Ovary (tissue), 10 donors: ENCODE measurements at places on chromosomes 6 and 20.

GRCh38 chr6:91079969-91080368 lies 493.1 kb upstream of the MAP3K7 start:
- H3K36me3 ChIP-seq, result no peaks in the 10 kb centered on the region
- H3K27me3 ChIP-seq, result no peaks in the 10 kb centered on the region
- no peak for DNase-seq
- peaks cover 11% of the 10 kb centered on the region for H3K4me1 ChIP-seq
- H3K27ac ChIP-seq, result no peak overlapping the region
- no peak overlapping the region for H3K4me3 ChIP-seq

GRCh38 chr6:94341173-94341572 lies 921.8 kb upstream of the EPHA7 start:
- no peaks in the 10 kb centered on the region for H3K27me3 ChIP-seq
- H3K27ac ChIP-seq, result no peak overlapping the region
- H3K36me3 ChIP-seq, result no peaks in the 10 kb centered on the region

DNA sequence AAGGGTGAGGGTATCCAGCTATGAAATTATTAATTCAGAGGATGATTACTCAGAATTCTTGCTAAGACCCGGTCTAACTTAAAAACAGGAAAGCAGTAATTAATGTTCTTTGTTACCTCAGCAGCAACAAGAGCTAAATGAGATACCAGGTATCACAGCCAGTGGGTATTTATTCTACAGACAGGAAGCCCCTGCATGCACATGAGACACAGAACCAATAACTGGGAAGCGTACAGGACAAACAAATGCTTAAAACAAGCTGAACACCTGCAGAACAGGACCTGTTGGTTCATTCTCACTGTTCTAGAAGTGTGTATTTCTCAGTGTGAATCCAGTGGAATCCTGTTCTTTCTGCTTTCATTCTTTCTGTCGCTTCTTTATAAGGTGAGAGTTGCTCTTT lies 30.9 kb downstream of the SCML4 start:
- H3K4me3 ChIP-seq, result no peak overlapping the region
- no peaks in the 10 kb centered on the region for H3K4me1 ChIP-seq
- DNase-seq, result no peak

GRCh38 chr6:134873500-134874388 lies 76.2 kb downstream of the ALDH8A1 start:
- no peak overlapping the region for H3K4me3 ChIP-seq
- H3K4me1 ChIP-seq, result no peaks in the 10 kb centered on the region
- no peaks in the 10 kb centered on the region for H3K27me3 ChIP-seq
- no peaks in the 10 kb centered on the region for H3K36me3 ChIP-seq

GRCh38 chr20:10856237-10857015 lies 182.6 kb upstream of the JAG1 start:
- no peak overlapping the region for H3K4me3 ChIP-seq
- DNase-seq, result no peak
- H3K27ac ChIP-seq, result no peak overlapping the region
- no peaks in the 10 kb centered on the region for H3K27me3 ChIP-seq
- H3K4me1 ChIP-seq, result no peaks in the 10 kb centered on the region

GRCh38 chr6:27296106-27296783 lies 15.8 kb downstream of the POM121L2 start:
- no peaks in the 10 kb centered on the region for H3K36me3 ChIP-seq
- no peaks in the 10 kb centered on the region for H3K4me1 ChIP-seq
- H3K4me3 ChIP-seq, result no peak overlapping the region

DNA sequence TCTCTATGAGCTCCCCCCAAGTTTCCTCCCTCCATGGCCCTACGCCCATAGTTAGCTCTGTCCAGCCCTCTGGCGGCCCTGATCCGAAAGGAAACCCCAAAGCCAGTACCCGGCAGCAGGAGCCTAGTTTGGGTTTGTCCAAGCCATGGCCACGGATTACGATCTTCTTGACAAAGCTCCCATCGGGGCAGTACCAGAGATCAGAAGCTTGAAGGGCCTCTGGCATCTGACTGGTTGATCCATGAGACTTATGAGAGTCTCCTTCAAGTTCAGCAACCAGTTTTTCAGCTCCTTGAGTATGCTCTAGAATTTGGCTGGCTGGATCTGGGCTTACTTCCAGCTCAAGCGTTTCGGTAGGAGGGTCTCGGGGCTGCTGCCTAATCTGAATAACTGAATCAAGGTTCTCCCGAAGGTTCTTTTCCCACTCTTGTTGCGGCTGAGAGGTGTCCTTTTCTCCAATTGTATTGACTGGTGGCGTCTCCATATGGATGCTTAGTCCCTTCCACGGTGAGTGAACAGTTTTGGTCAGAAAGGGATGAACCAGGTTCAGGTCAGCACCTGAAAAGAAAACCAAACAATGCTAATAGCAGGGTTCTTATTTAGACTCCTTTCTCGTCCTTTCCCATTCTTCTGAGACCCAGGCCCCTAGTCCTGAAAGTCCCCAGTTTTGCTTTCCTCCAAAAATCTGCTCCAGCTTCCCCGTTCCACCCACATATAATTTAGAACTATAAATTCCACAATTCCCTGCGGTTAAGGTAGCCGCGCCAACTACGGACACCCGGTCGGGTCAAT lies 595 bp downstream of the FKBPL start:
- DNase-seq, result no peak
- H3K36me3 ChIP-seq, result no peaks in the 10 kb centered on the region
- peak overlapping the region; percentile 85 for H3K27ac ChIP-seq
- peaks cover 13% of the 10 kb centered on the region for H3K4me1 ChIP-seq
